Amygdala (tissue), 56 donors: ENCODE measurements at places on chromosomes 6 and 20.

DNA sequence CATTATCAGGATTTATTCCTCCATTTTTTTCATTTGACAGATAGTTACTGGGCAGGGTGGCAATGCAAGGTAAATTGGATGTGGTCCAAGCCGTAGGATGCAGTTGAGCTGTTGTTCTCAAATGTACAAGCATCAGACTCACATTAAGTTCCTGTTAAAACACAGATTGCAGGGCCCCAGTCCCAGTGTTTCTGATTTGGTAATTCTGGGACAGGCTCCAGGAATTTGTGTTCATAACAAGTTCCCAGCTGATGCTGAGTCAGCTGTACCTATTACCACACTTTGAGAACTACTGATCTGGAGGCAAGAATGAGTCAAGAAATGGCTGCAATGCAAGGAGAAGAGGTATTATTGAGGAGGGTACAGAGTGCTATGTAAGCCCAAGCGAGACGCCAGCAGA is 11.7 kb downstream of the TMEM244 start:
- no peak for DNase-seq

GRCh38 chr6:118295336-118295735 is 252.8 kb upstream of the PLN start:
- DNase-seq: no peak

- DNase-seq: no peak
Measured at GRCh38 chr20:18056174-18057100, 1.3 kb downstream of the OVOL2 start.

- no peak for DNase-seq
Measured at GRCh38 chr6:148069256-148069655, 273.4 kb upstream of the SASH1 start.

- DNase-seq: no peak
Measured at GRCh38 chr20:15958142-15958541, 615.1 kb downstream of the KIF16B start.

- DNase-seq: no peak
Measured at GRCh38 chr6:558089-558488, 98.8 kb downstream of the HUS1B start.

DNA sequence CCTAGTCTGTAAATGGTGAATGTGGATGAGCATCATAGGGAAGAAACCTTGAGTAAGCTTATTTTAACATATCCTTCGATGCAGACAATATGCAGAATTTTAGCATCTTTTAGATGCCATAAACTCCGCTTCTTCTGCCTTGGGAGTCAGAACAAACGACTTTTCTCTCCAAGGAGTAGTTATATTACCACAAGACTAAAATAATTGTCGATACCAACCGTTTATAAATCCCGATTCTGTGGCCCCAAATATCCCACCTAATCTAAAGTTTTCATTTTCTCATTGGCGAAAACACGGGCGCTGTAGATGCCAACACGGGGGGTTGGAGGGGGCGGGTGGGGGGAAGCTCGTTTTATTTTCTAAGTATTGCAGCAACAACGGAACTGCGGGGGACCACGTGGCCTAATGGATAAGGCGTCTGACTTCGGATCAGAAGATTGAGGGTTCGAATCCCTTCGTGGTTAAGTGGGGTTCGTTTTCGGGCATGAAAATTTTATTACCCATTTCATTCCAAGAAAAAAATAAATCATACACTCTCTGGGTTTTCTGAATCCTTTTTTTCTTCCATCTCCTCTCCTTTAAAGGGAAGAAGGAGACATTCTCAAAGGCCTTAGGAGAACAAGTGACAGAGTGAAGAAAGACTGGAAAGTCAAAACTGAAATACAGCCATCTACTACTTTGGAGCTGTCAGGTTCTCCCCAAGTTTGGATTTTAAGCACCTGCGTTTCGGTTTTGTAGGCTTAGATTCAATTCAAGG is 65.5 kb upstream of the BTN3A2 start:
- no peak for DNase-seq

- DNase-seq: no peak
Measured at GRCh38 chr20:50146732-50147662, 6.5 kb downstream of the PEDS1 start.

DNA sequence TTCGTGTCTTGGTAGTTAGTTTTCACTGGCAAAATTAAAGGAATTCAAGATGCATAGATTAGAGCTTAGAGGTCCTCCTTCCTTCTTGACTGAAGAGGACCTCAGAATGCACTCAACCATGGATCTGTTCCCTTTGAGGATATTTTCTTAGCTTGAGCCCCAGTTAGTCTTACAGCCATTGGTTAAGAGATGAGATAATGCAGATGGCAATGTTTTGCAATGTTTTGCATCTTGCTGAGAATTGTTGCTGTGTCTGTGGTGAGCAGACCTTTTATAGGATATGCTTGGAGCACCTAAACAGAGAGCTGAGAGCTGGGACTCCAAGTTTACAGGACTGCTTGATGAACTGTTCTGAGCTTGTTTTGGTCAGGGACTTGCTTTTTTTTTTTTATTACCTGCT is 107.5 kb downstream of the TMEM170B start:
- no peak for DNase-seq

DNA sequence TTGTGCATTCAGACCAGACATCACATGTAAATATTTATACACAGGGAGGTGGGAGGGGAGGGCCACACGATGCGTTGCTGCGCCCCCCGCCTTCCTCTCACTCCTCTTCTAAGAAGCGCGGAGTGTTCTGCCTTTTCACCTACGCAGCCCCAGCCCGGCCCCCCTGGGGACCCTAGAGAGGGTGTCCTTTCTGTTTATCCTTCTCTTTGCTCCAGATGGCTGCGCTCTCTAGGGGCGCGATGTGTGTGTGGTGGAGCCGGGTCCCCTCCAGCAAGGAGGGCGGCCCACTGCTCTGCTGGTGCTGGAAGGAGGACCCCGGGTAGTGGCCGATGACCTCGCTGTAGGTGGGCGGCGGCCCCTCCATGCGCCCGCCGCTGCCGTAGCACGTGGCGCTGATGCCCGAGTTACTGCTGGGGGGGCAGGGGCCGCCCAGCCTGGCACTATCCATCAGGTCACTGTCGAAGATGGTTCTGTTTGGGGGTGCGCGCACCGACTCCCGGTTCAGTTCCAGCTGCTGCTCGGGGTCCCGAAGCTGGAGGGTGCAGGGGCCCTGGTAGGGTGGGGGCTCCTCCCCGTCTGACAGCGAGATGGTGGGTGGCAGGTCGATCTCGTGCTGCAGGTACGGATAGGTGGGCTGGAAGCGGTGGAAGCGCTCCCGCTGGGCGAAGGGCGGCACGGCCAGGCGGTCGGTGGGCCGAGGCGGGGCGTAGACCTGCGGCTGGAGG is 31.8 kb upstream of the ZBP1 start:
- no peak for DNase-seq

DNA sequence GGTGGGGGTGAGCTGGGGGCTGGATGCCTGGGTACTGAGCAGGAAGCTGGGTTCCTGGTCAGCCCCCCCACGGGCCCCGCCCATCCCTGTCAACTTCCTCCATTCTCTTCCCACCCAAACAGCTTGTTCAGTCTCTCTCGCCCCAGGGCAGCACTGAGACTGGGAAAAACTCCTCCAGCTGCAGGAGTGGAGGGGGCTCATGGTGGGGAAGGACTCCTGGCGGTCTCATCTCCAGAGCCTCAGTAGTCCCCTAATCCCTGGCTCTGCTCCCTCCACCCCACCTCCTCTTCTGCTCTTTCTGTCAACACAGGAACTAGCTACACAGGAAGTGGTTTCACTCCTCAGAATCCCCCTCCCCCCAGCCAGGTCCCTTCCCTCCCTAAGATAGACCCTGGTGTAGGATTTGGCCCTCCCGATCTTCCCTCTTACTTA is at the start of gene GPSM3:
GPSM3 (minus strand) TSS at position 36 of the 432 bp plus-strand sequence. CDS start 130 bp downstream, outside the sequence.
- no peak for DNase-seq

DNA sequence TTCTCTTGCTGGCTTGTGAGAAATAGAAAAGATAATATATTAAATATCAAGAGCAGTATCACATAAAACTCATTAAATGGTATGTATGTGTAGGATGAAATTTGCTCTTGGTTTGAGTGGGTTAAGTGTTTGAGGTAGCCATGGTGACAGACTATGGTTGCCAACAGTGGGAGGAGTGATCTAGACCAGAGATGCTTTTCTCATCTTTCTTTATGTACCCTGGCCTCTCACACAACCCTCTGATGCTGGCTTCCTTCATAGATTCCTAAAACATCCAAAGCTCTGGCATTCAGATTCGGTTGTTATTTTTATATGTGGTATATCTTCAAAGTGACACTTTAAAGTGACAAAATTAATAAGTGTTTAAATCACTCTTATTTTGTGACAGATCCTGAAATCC is 9.0 kb upstream of the MLIP start:
- DNase-seq: no peak

DNA sequence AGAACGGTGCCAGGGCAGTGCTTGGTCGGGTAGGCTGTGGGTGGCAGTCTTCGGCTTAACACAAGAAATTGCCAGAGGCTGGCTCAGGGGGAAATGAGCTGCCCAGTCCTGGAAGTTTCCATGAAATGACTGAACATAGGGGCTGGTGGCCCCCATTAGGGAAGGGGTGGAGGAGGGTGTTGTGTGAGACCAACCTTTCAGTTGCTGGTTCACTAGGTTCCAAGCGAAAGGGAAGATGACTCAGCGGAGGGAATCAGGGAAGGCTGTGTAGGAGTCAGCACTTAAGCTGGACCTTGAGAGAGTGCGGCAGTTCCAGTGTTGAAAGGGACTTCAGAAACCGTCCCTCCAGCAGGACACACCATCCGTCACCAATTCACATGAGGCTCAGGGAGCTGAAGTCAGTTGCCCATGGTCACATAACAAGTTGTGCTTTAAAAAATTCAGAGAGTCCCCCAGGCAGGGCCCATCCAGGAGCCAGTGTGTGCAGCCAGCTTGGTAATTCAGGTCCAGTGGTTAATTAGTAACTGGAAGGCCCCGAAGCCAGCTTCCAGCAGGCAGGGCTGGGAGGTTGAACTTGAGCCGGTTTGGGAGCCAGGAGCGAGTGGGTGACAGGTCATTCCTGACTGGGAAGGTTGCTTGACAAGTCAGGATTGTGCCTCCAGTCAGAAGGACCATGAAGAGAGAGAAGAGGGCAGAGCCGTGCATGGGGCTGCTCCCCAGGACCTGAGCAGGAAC is at the start of gene SGK2:
SGK2 (plus strand) TSS at position 616 of the 735 bp plus-strand sequence. CDS start 7,469 bp downstream, outside the sequence.
- no peak for DNase-seq

DNA sequence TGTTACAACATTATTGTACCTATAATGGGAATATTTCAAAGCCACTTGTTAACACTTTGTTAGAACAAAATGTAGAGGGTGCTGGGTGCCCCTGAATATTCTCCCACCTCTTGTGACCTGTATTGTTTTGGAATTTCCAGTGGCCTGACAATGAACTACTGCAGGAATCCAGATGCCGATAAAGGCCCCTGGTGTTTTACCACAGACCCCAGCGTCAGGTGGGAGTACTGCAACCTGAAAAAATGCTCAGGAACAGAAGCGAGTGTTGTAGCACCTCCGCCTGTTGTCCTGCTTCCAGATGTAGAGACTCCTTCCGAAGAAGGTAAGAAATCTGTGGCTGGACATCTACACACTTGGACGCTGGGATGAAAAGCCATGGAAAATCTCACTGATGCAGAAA is 28.9 kb downstream of the PLG start:
- no peak for DNase-seq

GRCh38 chr6:121630716-121631115 is 195.3 kb downstream of the GJA1 start:
- DNase-seq: no peak

- DNase-seq: no peak
Measured at GRCh38 chr6:119179842-119180241, 101.4 kb upstream of the FAM184A start.

- DNase-seq: no peak
Measured at GRCh38 chr6:148325316-148326068, 17.1 kb upstream of the SASH1 start.

DNA sequence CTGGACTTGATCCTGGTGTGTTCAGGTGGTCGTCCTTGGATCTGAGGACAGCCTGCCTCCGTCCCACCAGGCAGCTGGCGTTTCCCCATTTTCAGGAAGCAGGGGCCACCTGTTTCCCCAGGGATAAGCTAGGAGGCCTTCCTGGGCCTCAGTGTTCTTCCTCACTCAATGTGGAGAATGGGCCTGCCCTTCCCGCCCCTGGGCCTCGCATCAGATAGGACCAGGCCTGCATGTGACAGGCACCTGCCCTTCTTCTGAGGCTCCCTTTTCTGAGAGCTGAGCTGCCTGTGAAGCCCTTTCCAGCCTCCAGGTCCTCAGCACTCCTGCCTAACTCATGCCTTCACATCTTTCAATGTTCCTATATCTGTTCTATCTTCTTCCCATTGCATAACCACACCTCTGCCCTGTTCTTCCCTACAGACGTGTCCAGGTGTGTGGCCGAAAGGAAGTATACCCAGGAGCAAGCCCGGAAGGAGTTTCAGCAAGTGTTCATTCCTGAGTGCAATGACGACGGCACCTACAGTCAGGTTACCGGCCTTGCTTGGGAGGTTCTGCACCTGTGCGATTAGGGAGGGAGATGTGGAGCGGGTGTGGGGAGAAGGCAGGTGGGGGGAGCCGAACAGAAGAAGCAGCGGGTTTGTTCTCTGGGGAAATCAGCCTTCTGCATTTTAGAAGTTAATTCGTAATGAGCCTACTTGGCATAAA is 85.1 kb downstream of the SMOC2 start:
- DNase-seq: no peak

- no peak for DNase-seq
Measured at GRCh38 chr6:151553416-151554165, 59.8 kb downstream of the CCDC170 start.

DNA sequence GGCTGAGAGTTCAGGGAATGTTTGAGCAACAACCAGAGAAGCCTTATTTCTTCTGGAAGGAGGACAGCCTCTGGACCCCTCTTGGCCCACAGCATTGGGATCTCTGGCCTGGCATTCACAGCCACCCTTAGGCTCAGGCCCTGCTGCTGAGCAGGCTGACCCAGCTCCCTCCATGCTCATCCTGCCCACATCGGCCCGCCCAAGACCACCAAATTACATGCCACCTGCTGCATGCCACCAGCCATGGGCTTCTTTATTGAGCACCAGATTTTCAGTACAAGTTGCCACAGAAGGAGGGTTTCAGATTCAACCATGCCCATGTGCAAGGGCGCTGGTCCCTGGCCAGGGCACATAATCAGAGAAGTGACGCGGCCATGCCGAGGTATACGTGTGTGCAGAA is 32.2 kb downstream of the ADA start:
- no peak for DNase-seq

DNA sequence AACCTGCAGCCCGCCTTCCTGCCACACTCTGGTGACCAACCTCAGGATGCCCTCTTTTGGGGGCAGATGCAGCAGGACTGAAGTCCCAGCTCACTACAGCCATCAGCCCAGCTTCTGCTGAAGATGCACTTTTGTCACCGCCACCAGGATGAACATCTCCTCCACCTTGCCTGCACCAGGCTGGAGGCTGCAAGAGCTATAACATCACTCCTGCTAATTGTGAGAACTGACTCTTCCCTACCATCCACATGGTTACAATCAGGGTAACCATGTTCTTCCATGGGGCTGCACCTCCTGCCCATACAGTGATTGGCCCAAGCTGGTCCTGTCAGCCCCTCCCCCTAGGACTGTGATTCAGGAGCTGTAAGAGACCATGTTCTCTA is 2.0 kb upstream of the ACTL10 start:
- no peak for DNase-seq

DNA sequence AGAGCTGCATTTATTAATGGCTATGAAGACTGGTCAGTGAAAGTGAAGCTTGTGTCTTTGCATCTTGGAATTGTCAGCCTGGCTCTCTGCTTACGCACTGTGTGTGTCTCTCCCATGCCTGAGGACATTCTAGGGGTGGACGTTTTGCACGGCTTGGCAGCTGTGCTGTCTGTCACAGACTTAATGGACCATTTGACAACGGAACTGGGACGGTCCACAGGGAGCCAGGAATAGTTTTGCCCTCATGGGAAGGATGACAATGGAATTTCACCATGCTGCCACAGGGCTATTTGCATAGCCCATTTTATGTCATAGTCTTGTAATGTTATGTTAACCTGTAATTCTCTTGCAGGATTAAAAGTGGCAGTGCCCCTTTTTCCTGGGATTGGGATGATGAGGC is 44.7 kb downstream of the OR2B6 start:
- no peak for DNase-seq
